Activated CD8-positive, alpha-beta T cell treated with anti-CD3 and anti-CD28 coated beads, Interleukin-2, amount 10 ng/mL, durations not matched to agents 7 days and 5 days (primary cell): ENCODE measurements at places on chromosomes 3 and 15. TPM values are rescaled to one million over a fixed set of nuclear protein-coding genes. Genes with fewer than 3 reads are reported as not detected.

Gene PARP15
- 36.6 TPM for total RNA-seq

Gene AP3S2
- total RNA-seq, result 25.5 TPM

Gene CATSPER2
- 6.0 TPM for total RNA-seq

Gene LRRC3B
- total RNA-seq, result not detected

Gene CNTN3
- total RNA-seq, result not detected

Gene SCG5
- 3.0 TPM for total RNA-seq

Gene CKMT1A
- total RNA-seq, result not detected

Gene GLDN
- not detected for total RNA-seq

Gene MYLK
- total RNA-seq, result not detected
